EL (cell line): ENCODE measurements at places on chromosomes 6 and 20.
A peak's percentile ranks its signal among the peaks of the same experiment; 100 is the strongest.

GRCh38 chr6:30548375-30548774, 7.9 kb downstream of the GNL1 start:
- DNase-seq: peak; percentile 48

DNA sequence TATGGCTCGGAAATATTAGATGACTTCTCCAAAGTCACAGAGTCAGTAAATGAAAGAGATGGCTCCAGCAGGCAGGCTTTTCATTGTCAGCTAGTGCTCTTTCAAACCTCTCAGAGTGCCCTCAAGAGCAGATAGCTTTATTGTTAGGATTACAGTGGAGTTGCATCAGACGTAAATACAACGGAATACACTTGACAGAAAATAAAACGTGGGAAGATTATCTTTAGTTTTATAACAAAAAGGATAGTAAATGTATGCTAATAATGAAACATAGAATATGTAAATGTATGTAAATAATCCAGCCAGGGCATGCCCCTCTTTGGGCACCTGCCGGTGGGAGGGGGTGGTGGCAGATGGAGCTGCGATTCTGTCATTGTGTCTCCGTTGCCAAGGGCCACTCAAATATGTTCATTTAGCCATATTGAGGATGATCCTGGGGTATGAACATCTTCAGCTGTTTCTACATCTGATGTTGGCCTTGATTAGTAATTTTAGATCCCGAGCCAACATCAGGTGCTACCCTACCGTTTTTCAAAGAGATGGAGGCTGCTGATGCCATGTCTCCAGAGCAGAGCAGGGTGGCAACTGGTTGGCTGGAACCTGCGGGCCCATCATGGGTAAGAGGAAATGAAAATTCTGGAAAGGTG, 358.3 kb upstream of the SULF2 start:
- DNase-seq: no peak

DNA sequence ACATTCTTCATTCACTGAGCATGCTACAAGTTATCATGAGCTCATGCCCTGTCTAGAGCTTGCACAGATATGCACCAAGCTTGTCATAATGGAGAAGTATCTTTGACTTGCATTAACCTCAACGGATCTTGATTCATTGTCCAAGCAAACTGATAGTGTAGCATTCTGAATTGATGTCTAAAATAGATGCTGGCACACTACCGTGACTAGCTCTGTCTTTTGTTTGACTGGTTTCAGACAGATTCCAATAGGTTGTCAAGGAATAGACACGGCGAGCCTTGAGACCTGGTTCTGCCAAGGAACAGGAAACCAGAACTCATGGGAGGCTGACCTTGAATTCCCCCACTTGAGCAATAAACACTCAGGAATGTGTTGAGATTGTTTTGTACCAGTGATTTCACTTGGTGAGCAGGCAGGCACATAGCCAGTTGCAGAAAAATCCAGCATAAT, 1153.1 kb upstream of the GJE1 start:
- DNase-seq: peak; percentile 72

DNA sequence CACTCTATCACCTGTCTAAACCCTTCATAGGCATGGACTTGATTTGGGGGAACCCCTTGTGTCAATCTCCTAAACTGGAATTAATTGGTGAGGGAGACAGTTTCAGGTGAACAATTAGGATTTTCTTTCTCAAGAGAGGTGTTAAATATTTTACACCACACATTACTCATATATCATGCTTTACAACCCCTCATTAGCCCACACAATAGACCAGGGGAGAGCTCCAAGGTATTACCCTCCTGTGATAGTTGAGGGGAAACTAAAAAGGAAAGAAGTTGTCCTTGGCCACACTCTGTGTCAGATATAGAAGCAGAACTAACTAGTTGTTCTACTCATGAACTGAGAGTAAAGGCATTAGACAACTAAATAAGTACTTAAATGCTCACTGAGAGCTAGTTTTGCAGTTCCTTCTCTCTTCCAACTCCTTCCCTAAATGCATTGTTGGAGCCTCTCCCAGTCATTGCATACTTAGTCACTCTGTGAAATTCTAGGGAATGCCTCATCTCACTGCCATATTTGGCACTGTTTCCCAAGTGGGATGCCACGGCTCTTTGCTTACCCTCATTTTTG, 183.7 kb upstream of the CEP162 start:
- DNase-seq: peak; percentile 81

- DNase-seq: no peak
Observed at GRCh38 chr6:110491644-110492317, 15.4 kb upstream of the SLC22A16 start.

DNA sequence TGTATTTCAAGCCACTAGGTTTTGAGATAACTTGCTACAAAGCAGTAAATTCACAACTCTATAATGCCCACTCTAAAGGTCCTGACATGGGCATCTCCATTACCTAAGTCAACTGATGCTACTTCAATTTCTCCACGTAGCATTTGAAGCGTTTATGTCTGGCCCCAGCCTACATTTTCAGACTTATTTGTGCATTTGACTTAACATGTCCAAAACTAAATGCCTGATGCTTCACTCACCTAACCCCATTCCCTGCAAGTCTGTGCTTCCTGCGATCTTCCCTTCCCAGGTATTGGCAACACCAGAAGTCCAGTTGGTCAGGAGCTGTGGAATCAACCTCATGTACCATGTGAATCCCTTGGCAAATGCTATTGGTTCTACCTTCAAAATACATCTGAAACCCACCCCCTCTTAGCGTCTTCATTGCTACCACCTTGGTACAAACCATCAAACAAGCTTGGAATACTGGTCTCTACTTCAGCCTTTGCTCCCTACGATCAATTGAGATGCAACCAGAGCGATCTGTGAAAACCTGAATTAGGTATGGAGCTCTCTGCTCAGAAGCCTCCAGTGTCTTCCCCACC, 12.8 kb upstream of the ZNFX1 start:
- peak; percentile 22 for DNase-seq

DNA sequence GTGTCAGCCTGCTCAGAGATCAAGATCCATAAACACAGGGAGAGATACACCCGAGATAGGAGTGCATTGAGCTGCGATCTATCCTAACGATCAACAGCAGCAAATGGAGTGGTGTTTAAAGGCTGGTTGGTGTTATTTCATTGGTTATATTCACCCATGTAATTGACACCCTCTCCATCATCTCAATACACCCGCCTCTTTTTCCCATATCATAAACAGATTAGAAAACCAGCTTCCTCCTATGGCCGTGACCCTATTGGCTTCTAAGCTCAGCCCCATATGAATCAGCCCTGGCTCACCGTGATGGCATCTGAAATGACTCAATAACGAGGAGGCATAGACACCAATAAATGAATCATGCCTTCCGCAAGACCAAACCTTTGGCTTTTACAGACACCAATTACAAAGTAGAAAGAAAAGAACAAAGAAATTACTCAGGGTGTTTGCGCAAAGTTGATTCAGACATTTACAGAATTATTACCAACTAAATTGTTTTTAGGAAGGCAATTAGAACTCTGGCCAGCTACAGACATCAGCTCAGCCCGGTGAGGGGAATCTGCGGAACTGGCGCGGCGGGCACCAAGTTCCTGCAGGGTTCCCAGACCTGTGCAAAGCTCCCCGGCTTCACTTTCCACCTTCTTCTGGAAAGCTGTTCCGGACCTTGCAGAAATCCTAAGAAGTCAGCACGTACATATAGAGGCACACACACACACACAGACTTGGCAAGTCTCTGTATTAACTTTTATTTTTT, 11.5 kb downstream of the PMEPA1 start:
- DNase-seq: peak; percentile 99

GRCh38 chr20:17399303-17399985, 131.7 kb downstream of the BFSP1 start:
- no peak for DNase-seq

GRCh38 chr20:22341508-22341907, 242.9 kb downstream of the FOXA2 start:
- peak; percentile 1 for DNase-seq

- peak; percentile 66 for DNase-seq
Observed at GRCh38 chr20:23152308-23152892, 66.3 kb upstream of the CD93 start.

- DNase-seq: no peak
Observed at GRCh38 chr6:119201480-119201879, 123.0 kb upstream of the FAM184A start.

DNA sequence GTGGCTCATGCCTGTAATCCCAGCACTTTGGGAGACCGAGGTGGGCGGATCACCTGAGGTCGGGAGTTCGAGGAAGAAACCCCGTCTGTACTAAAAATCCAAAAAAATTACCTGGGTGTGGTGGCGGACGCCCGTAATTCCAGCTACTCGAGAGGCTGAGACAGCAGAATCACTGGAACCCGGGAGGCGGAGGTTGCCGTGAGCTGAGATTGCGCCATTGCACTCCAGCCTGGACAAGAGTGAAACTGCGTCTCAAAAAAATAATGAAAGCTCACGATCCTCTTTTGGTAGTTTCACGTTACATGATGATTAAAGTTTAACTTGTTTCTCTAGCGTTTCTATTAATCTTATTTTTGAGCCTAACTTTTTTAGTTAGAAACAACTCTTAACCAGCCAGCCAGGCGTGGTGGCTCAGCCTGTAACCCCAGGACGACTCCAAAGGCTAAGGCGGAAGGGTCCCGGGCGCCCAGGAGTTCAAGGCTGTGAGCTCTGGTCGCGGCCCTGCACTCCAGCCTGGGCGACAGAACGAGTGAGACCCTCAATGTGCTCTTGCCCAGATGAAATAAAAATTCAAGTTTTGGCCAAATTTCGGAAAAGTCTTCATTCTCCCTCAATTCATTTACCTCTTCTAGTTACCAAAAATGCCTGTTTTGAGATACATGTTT, 1.2 kb upstream of the WRNIP1 start:
- no peak for DNase-seq

DNA sequence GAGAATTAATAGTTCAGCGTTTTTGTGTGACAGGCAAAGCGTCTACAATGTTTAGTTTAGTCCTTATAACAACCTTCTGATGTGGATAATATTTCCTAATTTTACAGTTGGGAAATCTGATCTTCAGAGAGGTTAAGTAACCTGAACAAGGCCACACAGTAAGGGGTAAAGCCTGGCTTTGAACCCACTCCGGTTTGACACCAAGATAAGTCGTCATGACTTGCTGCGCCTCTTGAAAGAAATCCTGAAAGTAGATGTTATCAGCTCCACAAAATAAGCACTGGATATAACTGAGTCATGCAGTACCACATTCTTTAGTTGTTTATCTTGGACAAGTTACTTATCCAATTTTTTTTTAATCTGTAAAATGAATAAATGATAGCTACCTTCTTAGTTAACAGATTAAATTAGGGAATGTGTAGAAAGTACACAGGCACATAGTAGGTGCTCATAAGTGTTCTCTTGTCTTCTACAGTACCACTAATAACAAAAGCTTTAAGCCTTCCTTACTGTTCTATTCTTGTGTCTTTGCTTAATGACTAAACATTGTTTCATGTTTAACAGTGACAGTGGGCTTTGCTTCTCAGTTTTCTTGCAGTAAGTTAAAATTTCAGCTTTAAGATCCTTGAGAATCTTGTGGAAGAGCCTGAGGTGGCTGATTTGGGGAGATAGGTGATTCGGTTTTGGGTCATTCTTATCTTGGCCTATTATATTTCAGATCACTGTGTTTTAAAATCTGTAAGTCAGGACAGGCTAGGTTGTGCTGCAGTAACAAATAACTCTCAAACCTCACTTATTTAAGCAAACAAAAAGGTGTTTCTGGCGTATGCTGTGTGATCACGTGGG, 2.1 kb downstream of the HIVEP1 start:
- peak; percentile 86 for DNase-seq

- DNase-seq: no peak
Observed at GRCh38 chr20:37518059-37518458, 3.0 kb upstream of the NNAT start.

- no peak for DNase-seq
Observed at GRCh38 chr6:109644131-109644530, 46.9 kb downstream of the AK9 start.

- DNase-seq: no peak
Observed at GRCh38 chr20:20694591-20694990, 17.9 kb downstream of the RALGAPA2 start.

- peak; percentile 84 for DNase-seq
Observed at GRCh38 chr20:38604873-38605303, 3.3 kb downstream of the ARHGAP40 start.

DNA sequence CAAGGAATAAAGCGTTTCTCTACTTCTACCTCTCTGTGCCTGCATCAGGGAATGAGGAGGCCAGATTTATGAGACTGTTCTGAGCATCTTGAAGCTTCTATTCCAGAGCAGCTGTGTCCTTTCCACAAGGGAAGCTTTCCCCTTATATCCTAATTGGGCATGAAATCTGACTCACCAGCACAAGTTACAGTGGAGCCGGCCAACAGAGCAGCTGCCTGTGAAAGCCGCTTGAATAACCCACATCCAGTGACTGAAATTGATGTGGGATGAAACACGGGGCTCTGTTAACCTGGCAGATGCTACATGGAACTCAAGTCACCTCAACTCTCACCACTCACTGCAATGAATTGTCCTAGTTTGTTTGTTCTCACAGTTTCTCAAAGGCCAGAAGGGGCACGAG, 400.3 kb downstream of the TFAP2A start:
- peak; percentile 50 for DNase-seq

DNA sequence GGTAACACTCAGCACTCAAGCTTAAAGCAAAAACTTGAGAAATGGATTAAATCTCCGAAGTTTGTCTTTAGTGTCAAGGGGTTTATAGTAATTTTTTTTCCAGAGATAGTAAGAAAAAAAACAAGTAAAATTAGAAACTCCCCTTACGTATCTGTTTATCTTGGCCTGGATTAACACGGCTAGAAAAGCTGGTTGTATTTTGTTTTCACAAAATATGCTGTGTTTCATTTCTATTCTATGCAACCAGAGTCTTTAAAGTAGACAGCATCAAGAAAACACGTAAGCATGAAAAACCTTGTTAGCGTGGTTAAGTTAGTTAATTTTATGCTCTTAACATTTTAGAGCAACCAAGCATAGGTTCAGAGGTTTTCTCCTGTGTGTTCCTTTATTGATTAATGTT, 21.8 kb upstream of the ERVFRD-1 start:
- no peak for DNase-seq

- no peak for DNase-seq
Observed at GRCh38 chr6:101992286-101992685, 598.8 kb downstream of the GRIK2 start.

DNA sequence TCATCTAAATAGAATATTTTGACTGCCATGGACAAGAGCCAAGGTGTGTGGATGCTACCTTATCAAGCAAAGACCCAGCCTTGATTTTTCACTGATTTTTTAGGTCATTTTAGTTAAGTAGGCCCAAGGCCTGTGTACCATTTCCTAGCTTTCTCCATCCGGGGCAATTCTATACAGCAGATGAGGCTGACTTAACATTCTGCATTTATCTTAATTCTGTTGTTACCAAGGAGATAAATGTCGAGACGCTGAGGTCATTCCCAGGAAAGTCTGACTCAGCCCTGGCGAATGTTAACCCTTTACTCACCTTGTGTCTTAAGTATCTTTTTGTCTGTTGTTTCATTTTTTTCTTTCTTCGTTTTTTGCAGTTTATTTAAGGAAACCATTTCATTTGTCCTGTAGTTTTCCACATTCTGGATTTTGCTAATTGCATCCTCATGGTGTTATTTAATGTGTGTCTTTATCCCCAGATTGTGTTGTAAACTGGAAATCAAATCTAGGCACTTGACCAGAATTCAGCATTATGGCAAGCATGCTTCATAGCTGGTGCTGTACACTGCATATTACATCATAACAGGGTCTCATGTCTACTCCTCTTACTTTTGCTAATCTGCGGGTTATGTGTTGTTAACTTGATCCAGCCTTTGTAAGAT, 277.0 kb downstream of the CDKAL1 start:
- DNase-seq: peak; percentile 95
